ENCODE measurements at places on chromosomes 5 and 9.

- no peak for DNase-seq
Observed at GRCh38 chr5:108528655-108529054, 146.8 kb upstream of the FBXL17 start.

GRCh38 chr9:19030899-19031298 lies 2.1 kb downstream of the SAXO1 start:
- no peak for DNase-seq

- peak; percentile 52 for DNase-seq
Observed at GRCh38 chr9:120937596-120937995, 11.0 kb upstream of the TRAF1 start.

- DNase-seq, result peak; percentile 71
Observed at GRCh38 chr9:127785023-127785932, 556 bp upstream of the CDK9 start.

DNA sequence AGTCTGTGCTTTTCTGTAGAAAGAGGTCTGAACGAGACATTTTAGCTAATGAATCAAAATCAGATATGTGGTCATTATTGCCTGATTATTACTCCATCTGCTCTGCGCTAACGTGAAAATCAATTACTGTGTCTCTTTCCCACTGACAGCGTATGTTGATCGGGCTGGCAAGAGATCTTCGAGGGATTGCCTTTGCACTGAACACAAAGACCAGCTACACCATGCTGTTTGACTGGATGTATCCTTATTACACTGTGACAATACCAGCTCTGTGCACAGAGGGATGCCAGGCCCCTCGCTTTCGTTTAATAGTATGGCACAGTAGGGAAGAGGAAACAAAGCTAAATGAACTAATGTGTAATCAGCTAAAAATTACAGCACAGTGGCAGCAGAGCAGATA lies 103.7 kb upstream of the TLX3 start:
- no peak for DNase-seq

GRCh38 chr5:176653401-176654385 lies 6.4 kb downstream of the TSPAN17 start:
- no peak for DNase-seq

- peak; percentile 35 for DNase-seq
Observed at GRCh38 chr9:114180696-114181606, 25.6 kb downstream of the COL27A1 start.

DNA sequence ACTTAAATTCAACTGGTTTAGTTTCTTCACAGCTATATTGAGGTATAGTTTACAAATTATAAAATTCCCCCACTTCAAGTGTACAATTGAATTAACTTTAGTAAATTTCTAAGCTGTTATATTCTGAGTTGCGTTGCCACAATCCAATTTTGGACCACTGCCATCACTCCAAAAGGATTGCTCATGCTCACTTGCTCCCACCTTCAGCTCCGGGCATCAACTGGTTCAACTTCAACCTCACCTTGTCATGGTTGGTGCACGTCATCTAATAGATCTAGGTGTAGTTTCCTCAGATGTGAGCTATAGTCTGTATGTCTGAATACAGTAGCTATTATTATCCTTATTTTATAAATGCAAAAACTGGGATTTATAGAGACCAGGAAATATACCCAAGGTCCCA lies 942.5 kb upstream of the WWC1 start:
- DNase-seq, result no peak

- no peak for DNase-seq
Observed at GRCh38 chr9:124947727-124948391, 7.0 kb upstream of the GOLGA1 start.

DNA sequence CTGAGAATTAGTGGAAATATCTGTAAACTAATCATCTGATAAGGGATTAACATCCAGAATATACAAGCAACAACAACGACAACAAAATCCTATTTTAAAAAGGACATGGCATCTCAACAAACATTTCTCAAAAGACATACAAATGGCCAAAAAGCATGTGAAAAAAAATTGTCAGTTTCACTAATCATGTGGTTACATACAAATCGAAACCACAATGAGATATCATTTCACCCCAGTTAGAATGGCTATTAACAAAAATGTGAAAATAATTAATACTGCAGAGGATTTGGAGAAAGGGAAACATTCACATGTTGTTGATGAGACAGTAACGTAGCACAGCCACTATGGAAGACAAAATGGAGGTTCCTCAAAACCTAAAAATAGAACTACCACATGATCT lies 69.5 kb downstream of the ERP44 start:
- DNase-seq, result no peak

DNA sequence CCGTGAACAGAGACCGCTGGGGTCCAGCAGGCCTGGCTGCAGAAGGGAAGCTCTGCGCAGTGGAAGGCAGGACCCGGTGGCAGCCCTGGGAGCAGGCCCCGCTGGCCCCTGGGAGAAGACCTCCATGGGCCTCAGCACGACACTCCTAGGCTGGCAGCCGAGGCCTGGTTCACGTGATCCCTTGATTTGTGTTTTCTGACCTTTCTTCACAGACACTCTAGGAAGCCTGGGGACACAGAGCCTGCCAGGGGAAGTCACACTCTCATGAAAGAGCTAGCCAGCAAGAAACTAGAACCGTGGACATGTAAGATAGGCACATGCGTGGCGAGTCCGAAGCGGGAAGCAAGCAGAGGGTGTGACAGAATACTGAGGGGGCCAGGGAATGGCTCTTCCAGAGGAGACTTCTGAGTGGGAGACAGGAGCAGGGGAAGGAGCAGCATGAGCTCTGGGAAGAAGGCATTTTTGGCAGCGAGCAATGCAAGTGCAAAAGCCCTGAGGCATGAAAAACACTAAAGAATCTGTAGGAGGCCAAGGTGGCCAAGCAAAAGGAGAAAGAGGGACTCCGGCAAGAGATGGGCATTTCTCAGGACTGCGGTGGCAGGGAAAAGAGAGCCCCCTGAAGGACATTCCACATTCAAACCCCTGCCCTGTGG lies 26.6 kb upstream of the IL17B start:
- no peak for DNase-seq

- peak; percentile 8 for DNase-seq
Observed at GRCh38 chr5:81427566-81427965, 33.6 kb upstream of the ACOT12 start.

DNA sequence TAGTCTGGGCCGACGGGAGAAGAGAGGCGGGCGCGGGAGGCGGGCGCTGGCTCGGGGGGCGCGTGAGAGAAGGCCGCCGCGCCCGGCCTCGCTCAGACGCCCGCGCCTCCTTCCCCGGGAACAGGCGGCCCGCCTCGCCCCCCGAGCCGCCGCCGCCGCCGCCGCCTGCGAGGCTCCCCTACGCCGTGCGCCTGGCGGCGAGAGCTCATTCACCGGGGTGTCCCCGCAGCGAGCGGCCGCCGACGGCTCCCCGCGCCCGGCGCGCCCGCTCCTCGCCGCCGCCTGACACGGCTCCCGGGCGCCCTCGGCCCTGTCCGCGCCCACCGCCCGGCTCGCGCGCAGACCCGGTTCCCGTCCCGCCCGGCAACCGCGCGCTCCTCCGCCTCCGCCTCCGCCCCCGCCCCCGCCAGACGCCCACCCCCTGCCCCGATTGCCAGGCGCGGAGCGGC lies at the start of gene GNAQ:
TSS of gene GNAQ (minus strand) at position 368 of the 449 bp plus-strand sequence. CDS start 576 bp downstream, outside the sequence.
- no peak for DNase-seq

DNA sequence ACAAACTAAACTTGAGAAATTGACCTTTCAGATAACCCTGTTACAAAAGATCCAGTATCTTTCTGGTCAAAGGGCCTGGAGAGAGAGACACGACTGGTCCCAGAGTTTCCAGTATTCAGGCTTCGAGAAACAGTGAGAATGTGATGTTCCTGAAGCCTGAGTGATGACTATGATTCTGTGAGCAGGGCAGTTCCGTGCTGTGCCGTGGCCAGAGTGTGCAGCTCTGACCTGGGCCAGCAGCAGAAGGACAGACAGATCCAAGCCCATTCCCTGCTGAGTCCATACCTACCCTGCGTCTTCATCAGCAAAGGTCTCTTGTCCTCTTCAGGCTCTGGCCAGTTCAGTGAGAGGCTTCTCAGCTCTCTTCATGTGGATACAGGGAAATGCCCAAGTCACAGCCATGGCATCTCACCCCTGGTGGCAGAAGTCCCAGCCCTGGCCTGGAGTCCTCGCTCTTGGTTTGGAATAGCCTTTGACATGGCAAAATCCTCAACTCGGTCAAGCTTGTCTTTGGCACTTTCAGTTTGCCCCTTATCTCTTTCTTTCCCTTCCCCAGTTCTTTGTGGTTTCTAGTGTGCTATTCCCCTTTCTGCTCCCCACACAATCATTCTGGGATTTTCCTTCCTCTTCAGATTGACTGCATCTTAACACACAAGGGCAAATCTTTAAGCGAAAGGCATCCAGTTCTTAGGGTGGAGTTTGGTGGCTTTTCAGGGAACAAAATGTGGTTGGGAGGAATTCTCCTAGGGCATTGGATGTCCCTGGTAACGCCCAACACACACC lies 107.7 kb downstream of the LIFR start:
- DNase-seq, result no peak

DNA sequence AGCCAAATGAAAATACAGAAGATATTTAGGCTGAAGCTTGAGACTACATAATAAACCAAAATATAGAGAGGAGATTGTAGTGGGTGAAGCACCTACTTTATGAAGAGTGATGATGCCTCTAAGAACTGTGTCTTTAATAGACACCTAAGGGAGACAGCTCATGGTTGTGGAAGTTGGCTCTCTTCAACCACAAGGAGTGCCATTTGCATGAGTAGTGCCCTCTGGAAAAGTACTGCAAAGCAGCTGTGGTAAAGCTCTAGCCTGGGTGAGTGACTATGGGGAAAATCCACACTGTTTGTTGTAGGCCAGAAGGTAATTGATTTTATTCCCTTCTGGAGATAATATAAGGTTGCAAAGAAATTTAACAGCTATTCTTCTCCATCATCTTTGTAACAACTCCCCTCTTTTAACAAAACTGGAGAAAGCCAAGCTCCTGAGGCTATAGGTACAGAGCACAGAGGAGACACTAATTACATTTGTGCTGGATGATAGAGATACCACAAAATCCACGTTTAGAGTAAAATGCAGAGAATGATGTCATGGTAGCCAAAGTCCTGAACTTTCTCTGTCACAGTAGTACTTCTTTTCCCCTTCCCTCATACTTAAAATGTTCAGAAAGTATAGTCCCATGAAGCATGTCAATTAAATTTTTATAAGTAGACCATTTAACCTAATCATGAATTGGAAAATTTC lies 122.8 kb downstream of the STARD4 start:
- DNase-seq, result peak; percentile 72

DNA sequence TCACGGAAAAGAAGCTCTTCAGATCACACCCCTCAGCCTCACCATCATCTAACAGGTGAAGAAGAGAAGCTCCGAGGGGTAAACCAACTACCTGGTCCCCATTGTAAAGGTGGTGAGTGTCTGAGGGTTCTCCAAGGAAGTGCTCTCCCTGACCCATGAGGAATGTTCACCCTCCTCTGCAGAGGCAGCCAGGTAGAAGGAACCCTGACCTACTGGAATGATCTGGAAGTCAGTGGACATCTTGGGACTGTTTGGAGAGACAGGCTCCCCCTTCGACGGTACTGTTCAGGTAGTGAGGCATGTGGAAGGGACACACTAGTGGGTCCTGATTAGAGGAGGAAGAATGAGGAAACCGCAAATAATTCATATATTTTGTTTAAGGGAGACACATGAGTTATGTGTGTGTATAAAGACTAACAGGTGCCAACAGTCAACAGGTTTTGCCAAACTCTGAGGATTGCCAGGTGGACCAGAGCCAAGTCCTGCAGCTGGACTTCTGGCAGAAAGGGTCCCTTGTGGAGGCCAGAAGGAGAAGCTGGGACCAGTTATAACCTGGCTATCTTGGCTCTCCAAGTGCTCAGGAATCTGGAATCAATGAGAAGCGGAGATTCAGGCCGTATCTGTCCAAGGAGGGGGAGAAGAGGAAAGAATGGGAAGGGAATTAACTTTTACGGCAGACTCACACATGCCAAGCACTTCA lies 3.0 kb upstream of the ZBTB34 start:
- DNase-seq, result no peak

DNA sequence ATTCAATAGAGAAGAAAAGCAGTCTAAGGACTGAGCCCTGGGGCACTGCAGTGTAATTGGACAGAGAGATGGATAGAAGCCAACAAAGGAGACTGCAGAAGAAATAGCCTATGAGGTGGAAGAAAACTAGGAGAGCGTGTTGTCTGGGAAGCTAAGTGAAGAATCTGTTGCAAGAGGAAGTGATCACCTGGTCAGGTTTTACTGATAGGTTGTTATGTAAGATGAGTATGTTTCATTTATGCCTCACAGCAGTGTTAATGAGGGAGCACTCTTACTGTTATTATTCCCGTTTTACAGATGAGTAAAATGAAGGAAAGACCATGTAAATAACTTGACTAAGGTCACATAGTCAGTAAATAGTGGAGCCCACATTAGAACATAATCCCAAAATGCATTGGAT lies 80.0 kb upstream of the GRHPR start:
- no peak for DNase-seq

DNA sequence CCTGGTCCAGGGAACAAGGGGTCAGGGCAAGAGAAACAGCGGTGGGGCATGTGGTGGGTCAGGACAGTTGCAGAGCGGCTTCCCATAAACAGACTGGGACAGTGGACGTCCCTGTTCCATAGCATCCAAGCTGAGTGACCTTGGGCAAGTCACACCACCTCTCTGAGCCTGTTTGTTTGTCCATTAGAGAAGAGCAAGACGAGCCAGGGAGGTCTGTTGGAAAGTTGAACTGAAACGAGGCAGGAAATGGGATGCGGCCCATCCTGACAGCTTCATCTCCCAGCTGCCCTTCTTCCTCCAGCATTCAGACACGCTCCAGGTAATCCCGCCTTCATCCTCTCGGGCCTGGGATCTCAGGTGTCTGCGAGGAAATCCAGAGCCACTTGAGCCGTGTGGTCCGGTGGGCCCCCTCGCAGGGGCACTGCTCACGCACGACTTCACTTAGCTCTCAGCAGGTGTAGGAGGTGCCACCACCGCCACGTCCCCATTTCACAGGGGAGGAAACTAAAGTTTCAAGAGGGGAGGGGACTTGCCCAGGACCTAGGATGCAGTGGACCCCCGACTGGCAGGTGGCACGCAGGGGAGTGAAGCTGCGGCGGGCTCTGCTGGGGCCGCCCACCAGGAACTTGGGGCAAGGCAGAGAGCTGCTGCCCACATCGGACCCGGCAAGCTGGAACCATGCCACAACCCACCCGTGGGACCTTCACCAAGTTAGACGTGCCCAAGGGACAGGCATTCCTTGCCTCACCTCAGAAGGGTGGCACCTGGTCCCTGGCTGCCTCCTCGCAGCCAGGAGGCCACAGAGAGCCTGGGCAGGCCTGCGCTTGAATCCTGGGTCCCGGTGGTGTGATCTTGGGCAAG lies 13.0 kb downstream of the PTGES2 start:
- DNase-seq, result no peak

DNA sequence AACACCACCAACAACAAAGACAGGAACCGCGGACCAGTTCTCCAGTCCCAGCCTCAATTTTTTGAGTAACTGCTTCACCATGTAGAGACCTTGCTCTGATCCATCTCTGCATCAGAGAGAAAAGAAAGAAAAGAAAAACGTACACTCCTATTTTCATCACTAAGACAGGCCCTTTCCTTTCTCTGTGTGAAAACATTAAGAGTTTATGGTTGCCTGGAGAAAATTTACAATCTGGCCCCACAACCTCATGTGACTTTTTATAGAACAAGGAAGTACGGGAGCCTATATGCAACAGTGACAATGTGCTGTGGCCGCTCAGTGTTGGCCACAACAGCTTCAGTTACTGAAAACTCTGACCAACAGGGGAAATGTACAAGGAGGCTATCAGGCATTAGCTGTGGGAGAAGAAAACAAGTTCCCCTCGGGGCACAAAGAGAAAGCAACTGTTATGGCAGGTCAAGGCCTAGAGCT lies 272.9 kb upstream of the PTGER4 start:
- DNase-seq, result peak; percentile 24

GRCh38 chr5:110297152-110297670 lies 429.3 kb downstream of the TMEM232 start:
- no peak for DNase-seq
